Fibroblast of skin of right quadriceps (primary cell): ENCODE measurements at places on chromosomes 7 and 10.
A peak's percentile ranks its signal among the peaks of the same experiment; 100 is the strongest.

- peak; percentile 32 for DNase-seq
Measured at GRCh38 chr10:119350502-119351097, 143.2 kb downstream of the GRK5 start.

- no peak for DNase-seq
Measured at GRCh38 chr10:51892965-51893658, 193.7 kb upstream of the CSTF2T start.

DNA sequence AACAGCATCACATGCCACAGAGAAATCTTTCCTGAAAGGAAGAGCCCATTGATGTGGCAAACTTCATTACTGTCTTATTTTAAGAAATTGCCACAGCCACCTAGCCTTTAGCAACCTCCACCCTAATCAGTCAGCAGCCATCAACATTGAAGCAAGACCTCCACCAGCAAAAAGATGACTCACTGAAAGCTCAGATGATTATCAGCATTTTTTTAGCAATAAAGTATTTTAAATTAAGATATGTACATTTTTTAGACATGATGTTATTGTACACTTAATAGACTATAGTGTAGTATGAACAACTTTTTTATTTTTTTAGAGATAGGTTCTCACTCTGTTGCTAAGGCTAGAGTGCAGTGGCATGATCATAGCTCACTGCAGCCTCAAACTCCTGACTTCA lies 14.8 kb downstream of the STEAP1B start:
- DNase-seq, result peak; percentile 48

GRCh38 chr7:39321909-39322498 lies 244.2 kb upstream of the YAE1 start:
- no peak for DNase-seq

- DNase-seq, result no peak
Measured at GRCh38 chr7:40205992-40206391, 71.2 kb downstream of the SUGCT start.

DNA sequence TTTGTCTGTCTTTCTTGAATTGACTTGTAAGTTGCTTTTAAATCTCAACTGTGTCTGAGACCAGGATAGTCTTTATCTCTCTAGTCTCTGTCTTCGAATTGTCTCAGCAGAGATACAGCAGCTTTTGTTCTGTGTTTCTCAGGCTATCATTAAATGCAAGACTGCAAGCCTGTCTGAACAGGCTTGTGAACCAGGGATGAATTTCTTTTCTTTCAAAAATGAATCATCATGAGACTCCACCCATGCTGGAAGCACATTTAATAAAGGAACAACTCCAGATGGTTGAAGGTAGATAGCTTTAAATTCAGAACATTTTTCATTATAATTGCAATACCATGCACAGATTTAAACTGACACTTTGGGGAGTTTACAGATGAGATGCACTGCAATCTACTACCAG lies 155.9 kb downstream of the SEC23IP start:
- no peak for DNase-seq

DNA sequence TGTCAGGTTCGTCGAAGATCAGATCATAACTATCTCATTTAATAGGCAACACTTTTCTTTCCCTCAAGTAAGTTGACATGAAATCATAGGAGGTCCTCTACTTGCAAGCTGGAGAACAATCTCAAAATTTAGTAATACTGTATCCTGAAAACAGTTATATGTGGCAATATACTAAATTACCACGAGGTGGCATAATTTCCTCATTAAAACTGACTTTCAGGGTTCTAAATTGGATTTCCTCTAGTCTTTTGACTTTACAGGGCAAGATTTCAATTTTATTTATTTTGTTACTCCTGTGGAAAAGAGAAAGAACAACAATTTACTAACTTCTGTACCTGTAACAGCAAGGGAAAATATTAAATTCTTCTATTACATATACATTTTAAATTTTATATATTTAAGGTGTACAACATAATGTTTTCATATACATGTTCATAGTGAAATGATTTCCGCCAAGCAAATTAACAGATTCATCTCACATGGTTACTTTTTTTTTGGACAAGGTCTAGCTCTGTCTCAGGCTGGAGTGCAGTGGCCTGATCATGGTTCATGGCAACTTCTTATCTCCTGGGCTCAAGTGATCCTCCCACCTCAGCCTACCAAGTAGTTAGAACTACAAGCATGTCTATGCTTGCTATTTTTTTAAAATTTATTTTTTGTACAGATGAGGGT lies 53.4 kb upstream of the CYP2C18 start:
- peak; percentile 28 for DNase-seq

DNA sequence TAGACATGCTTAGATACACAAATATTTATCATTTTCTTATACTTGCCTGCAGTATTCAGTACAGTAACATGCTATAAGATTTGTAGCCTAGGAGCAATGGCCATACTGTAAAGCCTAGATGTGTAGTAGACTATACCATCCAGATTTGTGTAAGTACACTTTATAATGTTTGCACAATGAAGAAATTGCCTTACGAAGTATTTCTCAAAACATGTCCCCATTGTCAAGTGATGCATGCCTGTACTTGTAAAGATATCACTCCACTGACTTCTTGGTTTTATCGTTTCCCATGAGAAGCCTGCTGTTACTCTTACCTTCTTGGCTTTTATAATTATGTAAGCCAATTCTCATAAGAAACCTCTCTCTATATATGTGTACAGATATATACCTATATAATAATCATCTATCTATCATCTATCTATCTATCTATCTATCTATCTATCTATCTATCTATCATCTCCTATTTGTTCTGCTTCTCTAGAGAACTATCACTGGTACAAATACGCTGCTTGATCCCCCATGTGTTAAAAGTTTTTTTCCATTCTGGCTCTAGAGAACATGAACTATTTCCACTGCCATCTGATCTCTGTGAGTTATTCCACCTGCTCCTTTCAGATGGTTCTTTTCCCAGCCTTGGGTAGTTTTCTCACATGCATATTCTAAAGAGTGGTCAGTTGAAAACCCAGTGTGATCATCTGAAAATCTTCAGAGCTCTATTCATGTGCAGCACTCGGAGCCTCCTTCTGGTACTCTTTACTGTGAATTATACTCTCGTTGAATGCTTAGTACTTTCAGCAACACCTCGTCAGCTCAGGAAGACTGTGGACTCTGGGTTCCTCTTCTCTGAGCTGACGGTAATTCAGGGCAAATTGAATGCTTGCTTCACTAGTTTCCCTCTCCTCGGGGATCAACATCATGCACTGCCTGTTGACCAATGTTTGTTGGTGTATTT lies 14.5 kb upstream of the VCL start:
- DNase-seq, result no peak

- peak; percentile 14 for DNase-seq
Measured at GRCh38 chr10:43305876-43306275, 39.0 kb upstream of the RASGEF1A start.

- DNase-seq, result no peak
Measured at GRCh38 chr10:17831896-17832295, 22.7 kb downstream of the MRC1 start.

DNA sequence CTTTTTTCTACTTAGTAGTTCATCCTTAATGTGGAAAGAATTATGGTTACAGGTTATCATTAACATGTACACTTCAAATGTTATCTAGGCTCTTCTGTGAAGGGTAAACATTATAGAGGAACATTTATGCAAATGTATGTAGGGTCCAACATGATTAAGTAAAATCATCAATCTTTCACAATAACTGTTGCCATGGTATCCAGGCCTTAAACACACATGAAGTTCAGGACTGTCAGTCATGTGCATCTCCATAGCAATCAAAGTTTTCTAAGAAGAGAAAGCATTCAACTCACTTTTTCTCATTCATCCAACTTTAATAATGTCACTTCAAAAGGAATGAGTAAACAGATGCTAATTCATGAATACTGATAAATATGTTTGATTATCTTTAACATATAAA lies 83.6 kb downstream of the DNAJC1 start:
- no peak for DNase-seq

- DNase-seq, result no peak
Measured at GRCh38 chr7:9945131-9945530, 1028.5 kb upstream of the PHF14 start.

- DNase-seq, result no peak
Measured at GRCh38 chr10:63769367-63769766, 248.2 kb downstream of the REEP3 start.

DNA sequence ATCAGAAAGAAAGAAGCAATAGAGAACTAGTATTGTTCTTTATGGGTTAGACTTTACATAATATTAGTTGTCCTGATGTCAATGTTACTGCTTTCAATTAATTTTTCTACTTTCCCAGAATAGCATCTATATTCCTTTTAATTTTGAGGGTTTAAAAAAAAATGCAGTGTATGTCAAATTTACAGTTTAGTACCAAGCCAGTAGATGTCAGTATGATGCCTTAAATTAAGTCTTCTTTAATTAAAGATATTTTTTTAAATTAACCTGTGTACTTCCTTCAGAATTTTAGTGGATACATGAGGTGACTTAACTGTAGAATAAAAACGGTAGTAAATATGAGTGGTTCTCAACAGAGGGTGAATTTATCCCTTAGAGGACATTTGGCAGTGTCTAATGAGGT lies 35.2 kb upstream of the STOX1 start:
- no peak for DNase-seq

GRCh38 chr10:124106241-124106879 lies 13.0 kb upstream of the CHST15 start:
- DNase-seq, result peak; percentile 53

- DNase-seq, result peak; percentile 28
Measured at GRCh38 chr7:86930554-86931307, 128.7 kb downstream of the ELAPOR2 start.

DNA sequence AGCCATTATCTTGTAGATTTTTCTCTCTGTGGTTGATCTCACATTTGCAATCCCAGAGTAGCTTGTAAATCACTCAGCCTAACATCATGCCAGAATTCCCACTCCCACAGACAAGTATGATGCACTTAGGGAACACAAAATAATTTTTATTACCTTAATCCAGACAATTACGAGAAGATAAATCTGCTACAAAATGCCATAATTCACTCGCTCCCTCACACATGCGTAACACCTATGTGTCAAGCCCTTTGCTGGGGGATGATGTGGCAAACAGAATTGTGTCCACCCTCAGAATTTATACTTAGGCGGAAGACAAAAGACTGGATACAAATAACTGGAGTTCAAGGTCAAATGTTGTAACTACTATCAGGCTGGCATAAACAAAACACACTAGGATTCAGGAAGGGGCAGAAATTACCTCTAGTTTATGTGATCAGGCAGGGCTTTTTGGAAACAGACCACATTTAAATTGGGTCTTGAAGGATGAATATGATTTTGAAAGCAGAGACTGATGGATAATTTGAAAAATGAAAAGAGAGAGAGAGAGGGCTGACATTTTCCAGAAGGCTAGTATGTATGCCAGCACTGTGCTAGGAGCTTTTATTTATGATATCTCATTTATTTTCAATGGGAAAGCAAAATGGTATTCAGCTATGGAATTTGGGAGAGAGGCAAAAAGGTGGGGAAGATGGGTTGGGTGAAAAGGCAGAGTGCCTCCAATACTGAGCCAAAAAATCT lies 69.8 kb downstream of the DOCK4 start:
- peak; percentile 9 for DNase-seq

GRCh38 chr10:79346388-79347225 lies 662 bp upstream of the PPIF start:
- DNase-seq, result no peak

DNA sequence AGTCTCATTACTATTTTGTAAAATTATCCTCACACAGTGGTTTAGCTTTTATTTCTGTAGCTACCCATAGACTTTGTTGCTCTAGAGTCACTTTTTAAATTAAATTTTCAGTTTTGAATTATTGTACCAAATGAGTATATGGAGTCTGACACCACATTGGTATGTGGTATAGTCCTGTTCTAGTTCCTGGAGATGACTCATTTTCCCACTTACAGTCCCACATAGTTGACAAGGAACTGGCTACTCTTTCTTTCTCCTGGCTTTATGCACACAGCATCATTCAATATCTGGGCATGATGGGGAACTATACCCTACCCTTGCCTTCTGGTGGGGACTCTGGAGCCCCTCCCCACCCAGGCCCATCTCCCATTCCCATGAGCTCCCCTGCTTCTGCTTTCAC lies 92.6 kb upstream of the RAB11FIP2 start:
- peak; percentile 52 for DNase-seq

GRCh38 chr7:66504131-66504530 lies 124.5 kb upstream of the KCTD7 start:
- DNase-seq, result no peak

- DNase-seq, result peak; percentile 54
Measured at GRCh38 chr10:108782411-108782810, 1140.9 kb downstream of the XPNPEP1 start.

GRCh38 chr10:63115732-63116383 lies 17.3 kb upstream of the NRBF2 start:
- peak; percentile 75 for DNase-seq

DNA sequence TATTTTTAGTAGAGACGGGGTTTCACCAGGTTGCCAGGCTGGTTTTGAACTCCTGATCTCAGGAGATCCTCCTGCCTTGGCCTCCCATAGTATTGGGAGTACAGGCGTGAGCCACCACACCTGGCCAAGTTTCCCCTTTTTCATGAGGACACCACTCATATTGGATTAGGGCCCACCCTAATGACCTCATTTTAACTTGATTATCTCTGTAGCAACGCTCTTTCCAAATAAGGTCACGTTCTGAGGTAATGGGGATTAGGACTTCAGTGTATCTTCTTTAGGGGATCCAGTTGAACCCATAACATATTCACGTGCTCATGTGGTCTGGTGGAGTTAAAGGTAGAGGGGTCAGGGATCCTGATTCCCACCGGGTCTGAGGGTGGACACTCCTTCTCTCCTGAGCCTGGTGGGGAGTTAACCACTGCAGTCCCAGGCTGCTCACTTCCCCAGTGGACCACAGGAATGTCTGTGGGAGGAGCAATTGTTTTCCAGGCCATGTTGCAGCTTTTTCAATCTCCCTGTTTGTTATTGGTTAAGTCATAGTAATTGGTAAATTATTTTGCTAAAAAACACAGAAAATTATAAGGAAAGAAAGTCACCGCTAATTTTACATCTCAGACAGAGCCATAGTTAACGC lies 130.5 kb downstream of the GRK5 start:
- peak; percentile 70 for DNase-seq

DNA sequence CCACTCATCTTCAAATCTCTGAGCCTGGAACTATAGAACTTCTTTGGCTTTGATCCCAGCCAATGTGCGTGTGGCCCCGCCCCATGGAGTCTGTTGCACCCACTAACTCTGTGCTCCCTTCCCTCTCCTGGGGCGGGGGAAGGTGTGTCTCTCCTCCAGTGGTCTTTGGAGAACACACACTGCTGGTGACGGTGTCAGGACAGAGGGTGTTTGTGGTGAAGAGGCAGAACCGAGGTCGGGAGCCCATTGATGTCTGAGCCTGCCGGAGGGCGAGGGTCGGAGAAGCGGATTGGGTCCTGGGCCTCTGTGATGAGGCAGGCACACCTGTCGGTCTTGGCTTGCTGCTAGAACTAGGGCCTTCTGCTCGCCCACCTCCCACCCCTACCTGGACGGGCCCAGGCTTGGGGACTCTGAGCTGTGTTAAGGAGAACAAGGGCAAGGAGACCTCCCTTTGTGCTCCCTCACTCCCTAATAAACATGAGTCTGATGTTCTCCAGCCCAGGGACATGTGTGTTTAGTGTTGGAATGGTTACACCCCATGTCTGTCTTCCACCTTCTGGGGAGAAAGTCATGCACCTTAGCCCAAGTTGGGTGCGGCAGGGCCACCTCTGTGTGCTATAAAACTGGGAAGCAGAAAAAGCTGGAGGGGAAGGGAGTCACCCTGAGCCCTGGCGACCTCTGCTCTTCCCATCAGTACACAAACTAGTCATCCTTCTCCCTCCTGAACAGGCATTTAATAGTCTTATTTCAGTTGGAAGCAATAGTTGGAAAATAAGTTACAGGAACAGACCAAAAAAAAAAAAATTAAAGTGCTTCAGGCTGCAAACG lies 4.6 kb downstream of the TRAPPC14 start:
- no peak for DNase-seq
